ENCODE measurements at places on chromosomes 2 and 18.

- DNase-seq: no peak
Measured at GRCh38 chr2:203164311-203164935, 74.4 kb upstream of the CYP20A1 start.

DNA sequence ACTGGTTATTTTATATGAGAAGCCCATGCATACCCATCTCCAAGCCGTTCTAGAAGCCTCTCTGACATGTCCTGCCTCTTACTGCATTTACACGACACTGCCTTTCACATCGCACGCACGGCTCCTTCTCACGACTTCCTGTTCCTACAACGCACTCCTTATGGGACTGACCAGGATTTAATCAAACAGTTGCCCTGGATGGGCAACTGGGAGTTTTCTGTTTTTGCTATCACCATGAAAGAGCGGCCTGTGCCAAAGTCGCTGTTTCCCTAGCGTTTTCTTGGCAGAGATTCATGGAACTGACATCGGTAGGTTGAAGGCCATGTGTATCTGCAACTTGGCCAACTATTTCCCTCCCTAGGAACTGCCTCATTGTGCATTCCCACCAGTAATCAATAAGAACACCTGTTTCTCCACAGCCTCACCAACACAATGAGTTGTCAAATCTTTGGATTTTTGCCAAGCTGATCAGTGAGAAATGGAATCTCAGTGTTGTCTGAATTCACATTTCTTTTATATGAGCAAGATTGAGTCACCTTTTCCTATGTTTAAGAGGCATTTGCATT lies 97.2 kb upstream of the OTOS start:
- DNase-seq: no peak

DNA sequence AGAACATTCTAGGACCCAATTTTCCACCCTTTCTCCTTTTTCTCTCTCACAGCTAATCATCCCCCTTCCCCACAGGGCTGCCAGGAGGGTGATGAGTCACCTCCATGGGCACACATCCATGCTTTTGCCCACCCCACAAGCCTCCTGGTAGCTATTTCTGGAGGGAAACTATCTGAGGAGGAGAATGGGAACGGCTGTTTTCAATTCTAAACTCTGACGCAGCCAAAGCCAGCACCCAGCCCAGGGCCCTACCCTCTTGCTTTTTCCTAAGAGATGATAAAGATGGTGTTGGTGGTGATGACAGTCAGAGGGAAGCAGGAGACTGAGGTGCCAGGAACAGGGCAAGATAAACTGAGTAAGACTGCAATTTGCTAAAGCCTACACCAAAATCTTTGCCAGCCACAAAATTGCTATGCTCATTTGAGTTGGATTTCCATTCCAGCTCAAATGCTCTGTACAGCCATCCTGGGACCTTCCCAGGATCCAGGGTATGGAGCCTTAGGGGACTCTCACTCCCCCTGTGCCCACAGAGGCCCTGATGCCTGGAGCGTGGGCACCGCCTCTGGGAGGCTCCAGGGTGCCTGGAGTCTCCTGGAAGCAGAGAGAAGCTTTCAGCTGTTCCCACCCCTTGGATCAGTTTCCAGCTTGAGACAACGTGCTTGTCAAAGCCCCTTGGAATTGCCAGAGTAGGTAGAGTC lies 62.0 kb upstream of the FZD7 start:
- DNase-seq: no peak

DNA sequence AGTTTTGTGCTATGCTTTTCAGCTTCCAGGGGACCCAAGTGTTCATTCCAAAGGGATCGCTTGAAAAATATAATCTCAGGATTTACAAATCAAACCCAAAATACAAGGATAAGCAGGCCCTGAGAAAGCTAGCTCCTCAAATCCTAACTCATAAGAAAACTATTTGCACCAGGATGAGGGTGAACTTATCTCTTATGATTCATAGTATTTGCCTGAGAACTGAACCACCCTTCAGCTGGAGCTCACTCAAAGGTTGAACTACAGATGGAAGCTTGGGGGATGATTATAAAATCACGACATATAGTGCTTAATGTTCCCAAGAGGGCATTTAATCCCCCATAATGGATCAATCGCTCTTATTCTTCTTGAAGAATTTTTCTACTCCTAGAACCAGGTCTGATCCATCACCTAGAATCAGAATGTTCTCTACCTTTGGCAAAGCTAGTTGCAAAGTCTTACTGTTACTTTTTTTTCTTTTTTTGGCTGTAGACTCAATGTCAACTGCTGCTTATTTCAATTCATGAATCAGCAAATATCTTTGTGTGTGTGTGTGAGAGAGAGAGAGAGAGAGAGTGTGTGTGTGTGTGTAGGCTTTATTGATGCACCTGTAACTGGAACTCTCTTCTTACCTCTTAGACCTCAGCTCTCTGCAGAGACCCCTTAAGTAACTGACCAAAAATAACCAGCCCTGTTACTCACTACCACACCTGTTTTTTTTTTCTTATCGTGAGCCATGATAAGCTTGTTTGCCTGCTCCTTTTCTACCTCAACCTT lies 44.8 kb downstream of the ARL4C start:
- no peak for DNase-seq

GRCh38 chr2:53740170-53740569 lies 27.4 kb upstream of the CHAC2 start:
- DNase-seq: no peak

- no peak for DNase-seq
Measured at GRCh38 chr18:43596105-43596712, 318.9 kb upstream of the SYT4 start.

GRCh38 chr2:222523783-222524544 lies 99.6 kb downstream of the SGPP2 start:
- no peak for DNase-seq

DNA sequence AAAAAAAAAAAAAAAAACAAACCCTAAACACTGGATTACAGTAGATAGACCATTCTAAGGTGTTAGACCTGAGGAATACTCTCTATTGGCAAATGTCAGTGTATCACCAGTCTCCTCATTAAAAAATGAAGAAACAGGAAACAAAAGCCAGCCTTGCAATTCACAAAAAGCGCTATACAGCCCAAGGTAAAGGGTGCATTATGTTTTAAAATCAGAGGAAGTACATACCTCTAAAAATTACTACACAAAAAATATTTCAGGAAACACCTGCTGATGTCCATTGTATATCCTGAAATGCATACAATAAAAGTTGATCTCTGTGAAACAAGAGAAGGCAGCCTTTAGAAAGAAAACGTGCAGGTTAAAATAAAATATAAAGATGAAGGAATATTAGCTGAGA lies 54.9 kb upstream of the TSPYL6 start:
- DNase-seq: no peak

DNA sequence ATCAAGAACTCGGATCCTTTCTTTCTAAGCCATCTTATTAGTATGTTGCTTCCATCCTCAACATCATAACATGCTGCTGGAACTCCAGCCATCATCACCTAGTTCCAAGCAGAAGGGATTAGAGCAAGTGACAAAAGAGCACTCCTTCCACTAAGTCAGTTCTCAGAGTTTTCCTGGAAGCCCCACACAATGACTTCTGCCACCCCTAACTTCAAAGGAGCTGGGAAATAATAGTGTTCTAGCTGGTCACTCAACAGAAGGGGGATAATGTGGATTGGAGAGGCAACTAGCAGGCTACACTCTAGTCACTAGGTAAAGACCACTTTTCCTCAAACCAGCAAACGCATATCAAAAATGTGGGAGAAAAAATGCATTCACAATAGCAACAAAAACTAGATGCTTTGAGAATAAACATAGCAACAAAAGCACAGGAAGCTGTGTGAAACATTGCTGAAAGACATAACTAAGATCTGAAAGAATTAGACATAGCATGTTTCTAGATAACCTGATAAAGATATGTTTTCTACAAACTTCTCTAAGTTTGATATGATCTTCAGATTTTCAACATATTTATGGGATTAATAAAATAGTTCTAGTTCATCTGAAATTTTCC lies 39.5 kb downstream of the COX7A2L start:
- no peak for DNase-seq

All from activated naive CD8-positive, alpha-beta T cell treated with anti-CD3 and anti-CD28 coated beads, Interleukin-2, amount 50 U/mL, for 24 hours (primary cell).